ENCODE measurements at places on chromosomes 7 and 10.

DNA sequence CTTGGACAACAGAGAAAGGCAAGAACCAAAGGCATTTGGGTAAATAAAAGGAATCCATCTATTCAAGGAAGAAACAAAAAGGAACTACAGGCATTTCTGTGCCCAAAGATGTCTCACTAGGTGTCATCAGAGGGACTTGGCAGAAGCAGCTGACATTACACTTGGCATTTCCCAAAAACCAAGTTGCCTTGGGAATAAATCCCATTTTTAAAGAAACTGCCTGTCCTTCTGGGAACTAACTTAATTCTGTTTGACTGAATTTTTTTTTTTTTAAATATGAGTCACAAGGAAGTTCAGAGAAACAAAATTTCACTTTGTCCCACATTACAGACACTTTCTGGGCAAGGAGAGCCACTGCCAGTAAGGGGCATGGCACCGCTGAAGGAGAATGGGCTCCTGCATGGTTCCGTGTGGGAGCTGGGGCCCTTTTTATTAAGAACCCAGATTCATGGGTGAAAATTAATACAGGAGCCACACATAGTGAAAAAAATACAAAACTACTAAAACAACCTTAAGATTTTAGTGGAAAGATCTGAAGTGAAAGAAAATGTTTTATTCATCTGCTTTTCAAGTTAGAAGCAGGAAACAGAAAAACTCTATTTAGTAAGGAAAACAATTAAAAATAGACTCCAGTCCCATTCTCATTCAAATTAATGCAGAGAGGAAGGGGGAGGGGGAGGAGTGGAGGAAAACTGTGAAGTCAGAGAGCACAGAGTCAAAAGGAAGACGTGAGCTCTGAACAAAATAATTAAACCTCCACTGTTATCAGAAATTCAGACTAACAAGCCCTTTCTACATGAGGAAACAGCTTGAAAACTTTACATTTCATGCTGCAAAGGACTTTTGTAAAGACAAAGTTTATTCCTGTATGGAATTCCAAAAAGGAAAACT, 118.4 kb upstream of the PDLIM1 start:
- H3K27ac ChIP-seq = peak overlapping the region; percentile 92
- peak; percentile 85 for DNase-seq
- peaks cover 5% of the 10 kb centered on the region for H3K36me3 ChIP-seq

DNA sequence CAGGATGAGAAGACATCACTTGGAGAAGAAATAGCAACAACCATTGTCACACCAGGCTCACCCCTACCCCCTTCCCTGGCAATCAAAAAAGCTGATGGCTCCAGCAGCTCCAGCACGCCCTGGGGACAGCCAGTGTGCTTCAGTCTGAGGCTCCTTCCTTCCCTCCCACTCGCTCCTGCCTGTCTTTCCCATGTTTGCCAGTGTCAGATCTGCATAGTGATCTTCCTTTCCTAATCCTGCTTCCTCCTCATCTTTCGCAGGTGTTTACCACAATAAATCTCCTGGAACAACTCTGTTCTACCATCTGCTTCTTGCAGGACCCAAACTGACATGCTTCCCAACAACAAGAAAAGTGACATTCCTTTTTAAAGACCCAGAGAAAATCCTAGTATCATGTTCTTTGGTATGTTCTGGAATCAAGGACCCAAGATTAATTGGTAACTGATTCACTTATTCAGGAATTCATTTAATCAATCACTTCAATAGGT, 57.1 kb downstream of the STEAP1B start:
- no peak overlapping the region for H3K27ac ChIP-seq
- no peaks in the 10 kb centered on the region for H3K36me3 ChIP-seq
- no peak overlapping the region for H3K4me3 ChIP-seq
- no peaks in the 10 kb centered on the region for H3K27me3 ChIP-seq

DNA sequence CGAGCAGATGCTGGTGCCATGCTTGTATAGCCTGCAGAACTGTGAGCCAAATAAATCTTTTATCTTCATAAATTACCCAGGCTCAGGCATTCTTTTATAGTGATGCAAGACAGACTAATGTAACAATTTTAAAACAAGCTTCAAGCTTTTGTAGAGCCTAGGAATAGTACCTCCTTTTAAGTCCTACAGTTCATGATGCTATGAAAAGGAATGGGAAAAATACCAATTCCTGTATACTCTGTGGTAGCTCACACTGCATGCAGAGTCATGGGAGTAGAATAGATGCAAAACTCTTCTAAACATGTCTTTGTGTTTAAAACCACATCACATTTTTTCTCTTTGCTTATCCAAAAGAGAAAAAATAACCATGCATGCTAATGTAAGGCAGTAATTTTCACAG, 66.6 kb upstream of the WNT16 start:
- no peak overlapping the region for H3K4me3 ChIP-seq
- no peaks in the 10 kb centered on the region for H3K27me3 ChIP-seq
- no peak overlapping the region for H3K27ac ChIP-seq
- peaks cover 18% of the 10 kb centered on the region for H3K4me1 ChIP-seq
- no peaks in the 10 kb centered on the region for H3K36me3 ChIP-seq

GRCh38 chr10:30365278-30365677, 16.2 kb upstream of the MTPAP start:
- no peak overlapping the region for H3K27ac ChIP-seq
- H3K27me3 ChIP-seq = no peaks in the 10 kb centered on the region
- DNase-seq = no peak

DNA sequence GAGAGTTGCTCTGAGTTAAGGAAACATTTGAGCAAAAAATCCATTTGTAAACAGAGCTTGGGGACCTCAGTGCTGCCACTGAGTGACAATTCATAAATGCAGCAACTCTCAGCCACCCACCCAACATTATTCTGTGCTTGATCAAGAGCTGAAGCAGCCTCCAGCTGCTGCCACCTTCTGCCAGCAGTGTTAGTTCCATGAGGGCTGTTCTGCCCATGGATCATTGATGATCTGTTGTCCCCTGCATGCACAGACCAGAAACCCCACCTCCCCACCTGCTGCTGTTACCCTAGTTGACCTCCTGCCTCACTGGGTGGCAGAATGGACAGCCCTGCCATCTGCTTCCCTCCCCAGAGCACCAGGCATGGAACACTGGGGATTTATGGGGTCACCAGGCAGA, 305.4 kb downstream of the KCNMA1 start:
- H3K36me3 ChIP-seq = no peaks in the 10 kb centered on the region
- H3K4me1 ChIP-seq = no peaks in the 10 kb centered on the region
- H3K4me3 ChIP-seq = no peak overlapping the region
- no peaks in the 10 kb centered on the region for H3K27me3 ChIP-seq
- no peak for DNase-seq
- no peak overlapping the region for H3K27ac ChIP-seq

DNA sequence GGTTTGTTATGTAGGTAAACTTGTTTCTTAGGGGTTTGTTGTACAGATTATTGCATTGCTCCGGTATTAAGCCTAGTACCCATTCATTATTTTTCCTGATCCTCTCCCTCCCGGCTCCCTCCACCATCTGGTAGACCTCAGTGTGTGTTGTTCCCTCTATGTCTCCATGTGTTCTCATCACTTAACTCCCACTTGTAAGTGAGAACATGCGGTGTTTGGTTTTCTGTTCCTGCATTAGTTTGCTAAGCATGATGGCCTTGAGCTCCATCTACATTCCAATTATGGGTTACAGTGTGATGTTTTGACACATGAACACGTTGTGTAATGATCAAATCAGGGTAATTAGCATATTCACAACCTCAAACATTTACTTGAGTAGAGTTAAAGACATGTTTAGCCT, 237.5 kb downstream of the ABCA13 start:
- H3K36me3 ChIP-seq = no peaks in the 10 kb centered on the region
- H3K4me3 ChIP-seq = no peak overlapping the region
- no peaks in the 10 kb centered on the region for H3K4me1 ChIP-seq
- no peak for DNase-seq
- no peak overlapping the region for H3K27ac ChIP-seq
- H3K27me3 ChIP-seq = no peaks in the 10 kb centered on the region

DNA sequence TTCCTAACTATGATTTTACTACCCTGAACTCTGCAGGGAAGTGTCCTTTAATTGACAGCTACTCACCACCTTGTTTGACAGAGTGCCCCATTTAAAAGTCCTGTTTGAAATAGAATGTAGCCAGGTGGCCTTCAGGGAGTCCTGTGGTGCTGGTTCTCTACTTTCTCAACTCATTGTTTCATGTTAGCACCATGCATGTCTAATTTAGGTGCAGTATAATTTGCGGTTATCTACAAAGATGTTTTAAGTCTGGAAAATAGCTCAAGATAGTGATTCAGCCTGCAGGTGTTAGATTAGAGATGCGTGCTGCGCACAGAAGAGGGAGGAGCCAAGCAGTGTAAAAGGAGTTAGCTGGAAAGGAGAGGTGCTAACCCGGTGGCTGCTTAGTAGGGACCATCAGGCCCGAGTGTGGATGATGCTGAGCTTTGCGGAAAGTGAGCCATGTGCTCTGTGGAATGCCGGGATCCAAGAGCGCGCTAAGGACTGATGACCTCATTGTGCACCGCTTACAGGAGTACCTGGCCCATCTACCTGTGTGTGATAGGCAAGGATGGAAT, 1.2 kb downstream of the CCM2 start:
- DNase-seq = peak; percentile 71
- peaks cover 13% of the 10 kb centered on the region for H3K4me1 ChIP-seq
- H3K27me3 ChIP-seq = no peaks in the 10 kb centered on the region
- peak overlapping the region; percentile 72 for H3K27ac ChIP-seq
- H3K36me3 ChIP-seq = no peaks in the 10 kb centered on the region
- H3K4me3 ChIP-seq = peak overlapping the region; percentile 70

- no peaks in the 10 kb centered on the region for H3K27me3 ChIP-seq
- DNase-seq = no peak
- no peaks in the 10 kb centered on the region for H3K36me3 ChIP-seq
- H3K27ac ChIP-seq = no peak overlapping the region
Measured at GRCh38 chr7:67423065-67423464, 426.4 kb downstream of the TYW1 start.

- no peak overlapping the region for H3K27ac ChIP-seq
- H3K4me3 ChIP-seq = no peak overlapping the region
Measured at GRCh38 chr7:26556061-26556881, 264.6 kb downstream of the SNX10 start.

- H3K36me3 ChIP-seq = no peaks in the 10 kb centered on the region
- H3K27me3 ChIP-seq = peaks cover 12% of the 10 kb centered on the region
- peaks cover 24% of the 10 kb centered on the region for H3K4me1 ChIP-seq
Measured at GRCh38 chr7:151451626-151452571, 12.0 kb upstream of the CRYGN start.

DNA sequence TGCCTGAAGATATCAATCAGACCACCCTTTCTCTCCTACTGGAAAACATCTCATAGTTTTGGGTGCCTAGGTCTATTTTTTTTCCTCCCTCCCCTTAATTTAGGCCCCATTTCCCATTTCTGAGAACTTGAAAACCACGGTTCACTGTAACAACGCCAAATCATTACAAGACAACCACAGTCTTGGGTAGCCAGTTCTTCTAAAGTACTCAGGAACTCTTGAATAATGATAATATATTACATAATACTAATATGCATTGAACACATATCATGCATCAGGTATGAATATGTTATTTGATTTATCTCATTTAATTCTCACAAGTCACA, 185.1 kb upstream of the ADO start:
- H3K4me3 ChIP-seq = no peak overlapping the region
- no peaks in the 10 kb centered on the region for H3K36me3 ChIP-seq

DNA sequence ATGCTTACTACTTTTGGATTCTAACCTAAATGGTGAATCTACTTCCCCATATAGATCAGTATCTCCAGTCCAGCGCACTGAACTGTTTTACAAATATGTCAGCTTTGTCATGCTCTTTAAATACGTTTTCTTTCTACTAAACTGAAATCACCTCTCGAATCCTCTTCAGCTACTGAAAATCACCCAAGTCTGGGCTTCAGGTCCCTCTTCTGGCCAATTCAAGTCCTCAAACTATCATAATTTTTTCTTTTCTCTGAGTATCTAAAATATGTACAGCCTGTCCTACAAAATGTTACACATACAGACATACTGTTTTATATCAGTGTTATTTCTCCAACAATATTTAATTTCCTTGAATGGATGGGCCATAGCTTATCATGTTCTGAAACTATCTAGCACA, 84.2 kb downstream of the CACNA2D1 start:
- H3K27ac ChIP-seq = no peak overlapping the region
- no peaks in the 10 kb centered on the region for H3K27me3 ChIP-seq
- no peaks in the 10 kb centered on the region for H3K36me3 ChIP-seq
- no peak overlapping the region for H3K4me3 ChIP-seq

DNA sequence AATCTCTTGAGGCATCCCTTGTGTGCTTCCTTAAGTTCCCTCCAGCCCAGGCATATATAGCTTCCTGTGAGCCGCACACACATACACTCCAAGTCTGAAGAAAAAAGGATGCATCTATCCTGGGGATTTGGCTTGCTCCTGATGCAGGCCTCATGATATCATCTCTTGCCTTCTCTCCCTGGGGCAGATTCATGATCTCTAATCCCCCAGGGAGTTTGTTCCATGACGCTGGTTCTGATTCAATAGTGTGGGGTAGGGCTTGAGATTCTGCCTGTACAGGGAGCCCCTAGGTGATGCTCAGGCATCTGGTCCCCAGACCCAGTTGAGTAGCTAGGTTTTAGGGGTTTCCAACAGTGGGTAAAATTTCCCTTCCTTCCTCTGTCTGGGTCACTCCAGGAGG, 1.5 kb downstream of the PON1 start:
- DNase-seq = no peak
- H3K4me1 ChIP-seq = no peaks in the 10 kb centered on the region
- no peak overlapping the region for H3K27ac ChIP-seq
- H3K27me3 ChIP-seq = peaks cover 9% of the 10 kb centered on the region
- H3K4me3 ChIP-seq = no peak overlapping the region

GRCh38 chr7:6622134-6622710, 6.8 kb downstream of the ZNF853 start:
- H3K36me3 ChIP-seq = no peaks in the 10 kb centered on the region
- no peak for DNase-seq
- no peak overlapping the region for H3K4me3 ChIP-seq
- no peaks in the 10 kb centered on the region for H3K27me3 ChIP-seq
- H3K4me1 ChIP-seq = no peaks in the 10 kb centered on the region

DNA sequence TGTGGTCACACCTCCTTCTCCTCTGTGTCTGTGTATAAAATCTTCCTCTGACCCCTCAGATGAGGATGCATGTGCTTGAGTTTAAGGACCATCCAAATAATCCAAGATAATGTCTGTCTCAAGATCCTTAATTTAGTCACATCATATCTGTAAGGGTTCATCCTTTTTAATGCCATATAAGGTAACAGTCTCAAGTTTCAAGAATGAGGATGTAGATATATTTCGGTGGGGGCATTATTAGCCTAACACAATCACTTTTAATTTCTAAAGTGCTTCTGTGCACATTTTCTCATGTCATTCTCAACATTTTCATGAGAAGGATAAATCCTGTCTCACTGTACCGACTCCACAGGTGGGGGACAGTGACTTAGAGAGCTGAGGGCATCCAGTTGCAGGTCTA, 235.3 kb downstream of the BUB3 start:
- no peaks in the 10 kb centered on the region for H3K4me1 ChIP-seq
- H3K4me3 ChIP-seq = no peak overlapping the region
- DNase-seq = no peak
- H3K27me3 ChIP-seq = no peaks in the 10 kb centered on the region
